ENCODE measurements at places on chromosomes 4 and X.
A peak's percentile ranks its signal among the peaks of the same experiment; 100 is the strongest.

GRCh38 chrX:72079607-72080006, 52.1 kb downstream of the RTL5 start:
- no peak for DNase-seq

GRCh38 chrX:9379697-9380551, 84.9 kb upstream of the TBL1X start:
- DNase-seq: peak; percentile 0

DNA sequence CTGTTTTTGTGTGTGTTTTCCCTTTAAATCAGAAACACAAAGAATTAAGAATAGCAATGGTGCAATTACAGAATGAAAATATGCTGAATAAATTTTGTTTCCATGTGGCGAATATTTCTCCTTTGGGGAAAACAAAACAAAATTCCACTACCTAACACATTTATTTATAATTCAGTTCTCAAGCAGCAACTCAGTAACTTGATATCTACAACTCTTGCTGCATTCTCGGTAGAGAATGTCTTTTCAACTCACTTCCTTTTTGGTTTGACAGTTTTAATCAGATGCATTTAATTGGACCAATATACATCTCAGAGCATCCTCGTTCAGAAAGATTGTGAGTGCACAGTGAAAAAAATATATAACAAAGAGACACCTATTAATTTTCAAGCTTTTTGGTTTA, 30.8 kb downstream of the ZNF827 start:
- no peak for DNase-seq

DNA sequence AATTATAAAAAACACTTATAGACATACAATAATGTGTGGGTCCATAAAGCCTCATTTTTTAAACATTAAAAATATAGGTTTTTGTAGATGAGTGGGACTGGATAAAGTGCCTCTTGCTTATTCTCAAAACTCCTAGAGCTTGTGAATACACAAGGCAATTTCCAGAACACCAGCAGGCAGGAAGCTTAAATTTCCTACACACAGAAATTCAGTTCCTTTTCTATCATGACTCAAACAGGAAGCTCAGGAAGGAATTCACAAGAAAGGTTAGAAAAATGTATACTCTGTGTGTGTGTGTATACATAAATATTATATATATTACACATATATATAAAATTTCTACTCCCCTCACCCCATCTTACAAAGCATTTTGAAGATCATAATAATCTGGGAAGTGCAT, 11.3 kb downstream of the MAGEB6 start:
- DNase-seq: no peak

DNA sequence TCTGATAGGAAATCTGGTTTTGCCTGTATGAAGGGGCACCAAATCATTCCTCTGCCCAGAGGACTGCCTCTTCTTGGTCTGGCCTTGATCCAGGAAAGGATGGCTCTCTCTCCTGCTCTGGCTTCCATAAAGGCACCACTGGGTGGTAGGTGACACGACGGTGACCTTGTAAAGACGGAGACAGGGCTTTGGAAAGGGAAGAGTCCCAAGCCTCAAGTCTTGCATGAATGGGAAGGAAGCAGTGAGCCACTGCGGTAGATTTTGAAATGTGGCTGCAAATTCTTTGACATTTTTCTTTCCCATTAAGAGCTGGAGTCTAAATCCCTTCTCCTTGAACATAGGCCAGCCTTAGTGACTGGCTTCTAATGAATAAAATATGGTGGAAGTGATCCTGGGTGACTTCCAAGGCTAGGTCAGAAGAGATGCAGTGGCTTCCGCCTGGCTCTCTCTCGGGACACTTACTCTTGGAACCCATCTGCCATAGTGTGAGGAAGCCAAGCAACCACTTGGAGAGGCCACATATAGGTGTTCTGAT, 347.4 kb downstream of the BCOR start:
- no peak for DNase-seq

- DNase-seq: no peak
Observed at GRCh38 chr4:53651156-53651735, 60.0 kb upstream of the LNX1 start.

All from COR-L47 (cell line).